ENCODE measurements at places on chromosomes 16 and 17. TPM values are rescaled to one million over a fixed set of nuclear protein-coding genes. Genes with fewer than 3 reads are reported as not detected.

EXOC3L1 gene
- total RNA-seq: not detected

TPSAB1 gene
- not detected for total RNA-seq

SOX15 gene
- total RNA-seq: 2.4 TPM

KCNH4 gene
- not detected for total RNA-seq

NOMO2 gene
- 83.6 TPM for total RNA-seq

TNP2 gene
- total RNA-seq: not detected

NOXO1 gene
- total RNA-seq: not detected

MAP1LC3B gene
- 21.7 TPM for total RNA-seq

TBC1D3I gene
- under 0.01 TPM for total RNA-seq

FOXC2 gene
- 5.5 TPM for total RNA-seq

CENPT gene
- 38.0 TPM for total RNA-seq

CRAMP1 gene
- 6.6 TPM for total RNA-seq

TRIM72 gene
- not detected for total RNA-seq

PTGES3L gene
- 0.50 TPM for total RNA-seq

PIPOX gene
- not detected for total RNA-seq

SCGB1C2 gene
- total RNA-seq: not detected

GP1BA gene
- total RNA-seq: not detected

PRPSAP1 gene
- total RNA-seq: 18.6 TPM

PLXDC1 gene
- under 0.01 TPM for total RNA-seq

NPIPA8 gene
- not detected for total RNA-seq

KCNJ12 gene
- total RNA-seq: 0.15 TPM

CDH3 gene
- 0.17 TPM for total RNA-seq

TEX19 gene
- not detected for total RNA-seq

RCVRN gene
- not detected for total RNA-seq

DYNLRB2 gene
- not detected for total RNA-seq
